ENCODE measurements at places on chromosomes 7 and 10.

- no peak for DNase-seq
Measured at GRCh38 chr7:22666732-22667131, 60.3 kb upstream of the IL6 start.

GRCh38 chr7:99027241-99027640 is 116.7 kb downstream of the SMURF1 start:
- no peak for DNase-seq

DNA sequence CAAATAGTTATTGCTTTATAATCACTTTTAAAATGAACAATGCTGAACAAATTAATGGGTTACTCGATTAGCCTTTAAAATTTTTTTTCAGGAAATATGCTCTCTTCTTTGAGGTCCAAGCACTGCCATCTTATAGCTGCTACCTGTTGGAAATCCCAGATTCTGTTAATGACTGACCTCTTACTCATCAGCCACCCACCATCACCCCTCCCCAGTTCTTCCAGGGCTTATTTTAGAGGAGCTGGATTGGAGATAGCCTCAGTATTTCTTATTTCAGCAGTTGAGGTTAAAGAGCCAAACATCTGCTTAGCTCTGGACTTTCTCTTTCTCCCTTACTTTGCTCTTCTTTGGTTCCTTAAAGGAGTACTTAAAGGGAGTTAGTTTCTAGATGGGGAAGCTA is 420.0 kb downstream of the EXOC4 start:
- DNase-seq, result no peak

GRCh38 chr10:61834519-61834918 is 67.0 kb upstream of the ARID5B start:
- no peak for DNase-seq

DNA sequence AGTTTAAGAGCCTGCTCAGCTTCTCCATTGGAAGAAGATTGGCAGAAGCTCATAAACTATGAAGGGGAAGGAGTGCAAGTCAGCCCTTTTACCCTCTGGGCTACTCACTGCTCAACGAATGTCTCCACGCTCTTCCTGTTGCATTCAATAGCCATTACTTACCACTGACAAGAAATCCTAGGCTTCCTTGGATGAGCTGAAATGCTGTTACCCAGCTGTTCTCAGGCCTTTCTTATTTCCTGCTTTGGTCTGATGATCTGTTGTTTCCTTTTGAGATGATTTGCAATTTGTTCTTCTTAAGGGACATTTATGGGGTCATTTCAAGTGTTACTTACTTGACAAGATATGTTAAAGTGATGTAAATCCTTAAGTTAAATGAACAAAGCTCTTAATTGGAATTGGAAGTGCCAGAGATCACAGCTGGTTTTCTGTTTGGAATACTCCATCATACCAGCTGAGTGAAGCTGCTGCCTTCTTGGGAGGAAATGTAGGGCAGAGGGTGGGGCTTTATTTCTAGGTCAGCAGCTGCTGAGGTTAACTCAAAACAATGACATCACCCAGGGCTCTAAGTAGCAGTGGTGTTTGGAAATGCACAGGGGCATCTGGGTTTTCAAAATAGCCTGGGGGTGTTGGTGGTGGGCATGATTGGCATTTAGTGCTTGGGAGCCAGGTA is 170.0 kb downstream of the PRKCQ start:
- DNase-seq, result peak; percentile 87

DNA sequence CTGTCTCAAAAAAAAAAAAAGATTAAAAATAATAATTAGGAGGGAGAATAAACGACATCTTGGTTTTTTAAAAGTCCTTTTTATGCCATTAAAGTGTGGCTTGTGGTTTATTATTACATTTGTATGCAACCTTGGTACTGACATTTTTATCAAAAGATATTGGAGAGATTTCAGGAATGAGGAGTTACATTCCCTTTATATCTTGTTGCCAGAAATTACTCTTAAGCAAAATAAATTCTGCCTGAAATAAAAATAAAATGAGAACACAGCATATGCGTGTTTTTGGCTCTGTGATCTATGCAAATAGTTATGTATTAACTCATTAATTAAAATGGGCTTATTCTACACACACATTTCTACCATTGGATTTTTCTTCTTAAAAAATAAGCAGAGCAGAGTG is 202.4 kb downstream of the BICC1 start:
- DNase-seq, result no peak

GRCh38 chr10:101858723-101859500 is 15.3 kb upstream of the KCNIP2 start:
- DNase-seq, result no peak

DNA sequence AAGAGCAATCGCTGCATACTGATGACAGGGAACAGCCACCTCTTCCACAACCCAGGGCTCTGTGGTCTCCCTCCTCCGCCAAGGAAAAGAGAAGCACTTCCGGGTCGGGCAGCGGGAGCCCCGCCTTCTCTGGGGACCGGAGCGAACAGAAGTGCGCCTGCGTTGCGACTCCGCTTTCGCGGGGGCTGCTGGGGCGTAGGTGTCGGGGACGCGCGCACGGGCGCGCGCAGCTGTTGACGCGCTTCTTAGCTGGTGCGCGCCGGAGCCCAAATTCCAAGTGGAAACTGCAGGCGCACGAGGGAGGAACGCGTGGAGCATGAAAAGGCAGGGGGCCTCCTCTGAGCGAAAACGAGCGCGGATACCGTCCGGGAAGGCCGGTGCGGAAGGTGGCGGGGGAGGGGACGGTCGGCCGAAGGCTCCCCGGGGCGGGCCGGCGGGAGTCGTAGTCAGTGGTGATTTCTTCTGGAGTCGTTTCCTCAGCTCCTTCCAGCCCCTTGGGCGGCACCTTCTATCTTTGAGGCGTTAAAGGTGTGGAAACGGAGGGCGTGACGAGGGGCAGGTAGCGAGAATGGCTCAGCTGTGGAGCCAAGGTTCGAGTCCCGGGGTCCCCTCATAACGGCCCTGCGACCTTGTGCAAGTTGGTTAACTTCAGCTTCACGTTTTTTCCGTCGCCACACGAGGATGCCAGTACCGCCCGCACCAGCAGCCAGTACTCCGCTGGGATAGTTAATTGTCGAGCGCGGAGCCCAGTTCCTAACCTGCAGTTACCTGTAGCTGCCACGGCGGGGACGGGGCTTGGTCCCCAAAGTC is at the start of the genes COX15 and CUTC:
TSS of gene COX15 (minus strand) at position 95 of the 810 bp plus-strand sequence. CDS start at position 17, 78 bp downstream.
TSS of gene CUTC (plus strand) at position 202 of the 810 bp plus-strand sequence. CDS start at position 317, 115 bp downstream.
- peak; percentile 98 for DNase-seq

DNA sequence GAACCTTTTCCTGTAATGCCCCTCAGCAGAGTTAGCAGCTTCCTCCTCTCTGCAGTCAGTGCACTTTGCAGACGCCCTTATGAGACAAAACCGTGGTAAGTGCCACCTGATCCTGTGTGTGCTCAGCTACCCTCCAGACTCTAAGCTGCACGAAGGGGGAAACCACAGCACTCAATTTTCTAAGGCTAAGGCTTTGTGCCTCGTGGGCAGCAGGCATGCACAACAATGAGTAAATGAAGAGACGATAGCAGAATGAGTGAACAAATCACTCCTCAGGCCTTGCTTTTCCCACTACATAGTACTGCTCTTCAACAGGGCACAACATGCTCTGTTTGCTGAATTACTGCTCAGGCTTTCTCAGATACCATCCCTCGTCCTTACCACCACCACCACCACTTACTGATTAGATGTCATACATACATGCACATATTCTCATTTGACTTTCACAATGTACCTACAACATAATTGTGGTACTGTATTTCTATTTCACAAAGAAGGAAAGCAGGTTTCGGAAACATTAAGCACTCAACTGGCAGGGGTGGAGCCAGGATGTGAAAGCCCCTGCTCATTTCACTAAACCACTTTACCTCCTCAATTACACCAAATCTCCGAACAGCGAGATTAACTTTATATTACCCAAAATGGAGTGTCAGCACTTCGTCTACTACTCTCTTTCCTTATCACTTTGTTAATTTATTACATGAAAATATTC is 85.4 kb downstream of the ICA1 start:
- DNase-seq, result no peak

DNA sequence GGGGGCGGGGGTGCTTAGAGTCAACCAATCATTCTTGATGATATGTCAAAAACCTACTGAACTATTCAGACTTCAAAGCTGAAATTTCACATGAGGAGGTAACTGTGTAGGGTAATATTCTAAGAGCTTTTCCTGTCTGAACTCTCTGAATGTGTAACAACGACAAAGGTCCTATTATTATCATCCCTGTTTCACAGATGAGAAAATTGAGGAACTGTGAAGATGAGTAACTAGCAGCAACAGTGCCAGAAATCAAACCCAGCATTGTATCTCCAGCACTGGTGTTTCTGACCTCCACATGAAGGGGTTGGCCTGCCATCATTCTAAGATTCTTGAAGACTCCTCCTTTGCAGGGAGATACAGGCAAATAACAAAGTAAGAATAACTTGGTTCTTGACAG is 294.7 kb upstream of the AOAH start:
- no peak for DNase-seq

GRCh38 chr7:23291957-23292560 is 7.1 kb upstream of the MALSU1 start:
- DNase-seq, result no peak

- DNase-seq, result no peak
Measured at GRCh38 chr7:24877790-24878311, 102.1 kb downstream of the OSBPL3 start.

- no peak for DNase-seq
Measured at GRCh38 chr10:77297393-77297739, 340.2 kb downstream of the KCNMA1 start.

- no peak for DNase-seq
Measured at GRCh38 chr7:46421441-46422230, 500.6 kb upstream of the IGFBP3 start.

DNA sequence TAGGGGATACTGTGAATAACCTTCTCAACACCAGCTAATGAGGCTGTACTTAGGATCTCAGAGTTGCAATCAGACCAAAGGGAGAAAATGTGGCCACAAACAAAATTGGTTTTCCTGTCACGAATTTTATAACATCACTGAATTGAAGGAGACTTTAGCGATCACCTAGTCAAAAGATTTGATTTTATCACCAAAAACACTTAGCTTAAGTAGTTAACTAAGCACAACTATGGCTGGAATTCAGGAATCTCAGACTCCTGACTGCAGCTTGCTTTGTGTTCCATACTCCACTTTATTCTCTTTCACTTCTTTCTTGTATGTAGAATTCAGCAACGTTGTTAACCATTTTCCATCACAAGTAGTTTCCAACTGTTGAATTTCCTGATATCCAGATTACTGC is 152.0 kb downstream of the SLC16A9 start:
- DNase-seq, result no peak

DNA sequence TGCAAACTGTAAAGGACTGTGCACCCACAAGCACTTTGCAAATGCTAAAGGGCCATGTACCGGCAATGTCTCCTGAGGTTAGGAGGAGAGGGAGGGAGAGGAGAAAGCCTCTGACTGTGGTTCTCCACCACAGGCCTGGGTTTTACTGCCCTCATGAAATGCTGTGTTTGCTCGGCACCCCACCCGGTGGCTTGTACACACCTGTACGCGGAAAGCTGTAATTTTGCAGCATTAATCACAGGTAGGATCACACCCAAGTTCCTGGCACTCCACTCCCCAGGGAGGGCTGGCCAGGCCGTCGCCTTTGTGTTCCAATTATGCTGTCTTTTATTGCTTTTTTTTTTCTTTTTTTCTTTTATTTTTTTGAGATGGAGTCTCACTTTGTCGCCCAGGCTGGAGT is 78.5 kb upstream of the MYL10 start:
- DNase-seq, result no peak

DNA sequence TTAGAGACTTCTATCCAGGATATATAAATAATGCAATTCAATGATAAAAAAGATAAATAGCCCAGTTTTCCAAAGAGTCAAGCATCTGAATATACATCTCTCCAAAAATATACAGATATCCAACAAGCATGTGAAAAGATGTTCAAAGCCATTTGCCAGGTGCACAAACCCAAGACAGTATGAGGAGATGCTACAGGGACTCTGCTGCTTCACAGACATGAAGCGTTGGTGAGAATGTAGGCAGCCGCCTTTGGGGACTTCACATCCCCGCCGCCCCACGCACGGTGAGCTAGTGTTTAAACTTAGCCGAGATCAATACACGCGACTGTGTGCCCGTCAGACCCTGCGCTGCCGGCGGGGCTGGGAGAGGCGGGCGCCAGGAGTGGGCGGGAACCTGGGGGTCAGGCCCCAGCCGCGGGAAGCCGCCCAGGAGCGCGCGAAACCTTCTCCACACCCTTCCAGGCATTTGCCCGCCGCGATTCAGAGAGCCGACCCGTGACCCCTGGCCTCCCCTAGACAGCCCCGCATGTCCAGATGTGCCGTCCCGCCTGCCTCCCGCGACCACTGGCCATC is 927 bp upstream of the ALOX5 start:
- no peak for DNase-seq

- no peak for DNase-seq
Measured at GRCh38 chr10:113348694-113349093, 204.2 kb upstream of the HABP2 start.

- no peak for DNase-seq
Measured at GRCh38 chr10:76133597-76134255, 702.3 kb downstream of the LRMDA start.

DNA sequence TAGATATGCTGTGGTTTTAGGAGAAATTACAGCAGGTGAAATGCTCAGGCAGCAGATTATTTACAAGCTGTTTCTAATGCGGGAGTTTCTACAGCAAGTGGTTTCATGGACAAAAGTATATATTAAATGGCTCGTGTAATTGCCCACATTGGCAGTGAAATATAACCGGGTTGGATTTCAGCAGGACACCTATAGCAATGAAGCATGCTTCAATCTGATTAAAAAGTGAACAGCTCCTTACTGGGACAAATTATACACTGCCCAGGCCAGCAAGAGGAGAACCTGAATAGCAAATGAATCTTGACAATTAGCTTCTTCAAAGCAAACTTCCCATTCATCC is 35.2 kb upstream of the LYZL1 start:
- no peak for DNase-seq

DNA sequence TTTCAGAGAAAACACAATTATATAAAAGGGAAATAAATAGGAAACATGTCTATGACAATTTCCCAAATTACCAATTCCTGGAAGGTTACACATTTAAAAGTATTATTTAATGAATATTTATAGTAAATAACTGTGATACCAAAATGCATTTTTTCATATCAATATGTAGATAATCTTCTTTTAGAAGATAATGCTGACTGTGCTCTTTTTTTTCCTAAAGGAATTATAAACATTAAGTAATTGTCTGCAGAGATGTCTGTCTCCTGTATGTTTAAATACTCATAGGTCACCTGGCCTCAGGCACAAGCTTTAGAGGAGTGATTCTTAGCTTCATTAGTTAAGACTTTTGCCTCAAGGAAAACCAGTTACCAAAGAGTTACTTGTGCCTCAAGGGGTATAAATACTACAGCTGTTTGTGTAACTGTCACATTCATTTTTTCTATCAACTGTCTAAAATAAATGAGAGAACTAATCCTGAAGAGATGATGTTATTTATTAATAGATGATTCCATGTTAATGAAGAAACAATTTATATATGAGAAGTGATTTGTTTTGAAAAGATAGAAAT is 77.1 kb downstream of the DNAJC1 start:
- DNase-seq, result no peak

DNA sequence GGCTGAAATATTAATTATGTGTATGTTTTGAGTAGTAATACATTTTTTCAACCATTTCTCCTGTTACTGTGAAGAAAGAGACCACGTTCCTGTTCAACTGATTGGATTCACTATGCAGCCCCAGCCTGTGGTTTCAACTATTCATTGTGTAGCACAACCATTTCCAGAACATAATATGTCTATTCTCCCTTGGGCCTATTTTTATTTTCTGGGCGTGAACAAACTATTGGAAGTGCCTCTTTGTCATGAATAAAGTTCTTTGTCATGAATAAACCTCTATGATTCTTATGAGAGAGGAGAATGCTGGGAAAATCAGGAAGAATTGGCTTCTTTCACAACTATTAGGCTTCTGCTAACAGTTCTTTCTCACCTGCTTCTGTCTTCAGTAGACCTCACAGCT is 152.4 kb downstream of the GNAT3 start:
- no peak for DNase-seq

- no peak for DNase-seq
Measured at GRCh38 chr7:138753610-138754009, 44.2 kb upstream of the TMEM213 start.

Data from vagina (tissue), 2 donors.